ENCODE measurements at places on chromosomes 1 and 21.

DNA sequence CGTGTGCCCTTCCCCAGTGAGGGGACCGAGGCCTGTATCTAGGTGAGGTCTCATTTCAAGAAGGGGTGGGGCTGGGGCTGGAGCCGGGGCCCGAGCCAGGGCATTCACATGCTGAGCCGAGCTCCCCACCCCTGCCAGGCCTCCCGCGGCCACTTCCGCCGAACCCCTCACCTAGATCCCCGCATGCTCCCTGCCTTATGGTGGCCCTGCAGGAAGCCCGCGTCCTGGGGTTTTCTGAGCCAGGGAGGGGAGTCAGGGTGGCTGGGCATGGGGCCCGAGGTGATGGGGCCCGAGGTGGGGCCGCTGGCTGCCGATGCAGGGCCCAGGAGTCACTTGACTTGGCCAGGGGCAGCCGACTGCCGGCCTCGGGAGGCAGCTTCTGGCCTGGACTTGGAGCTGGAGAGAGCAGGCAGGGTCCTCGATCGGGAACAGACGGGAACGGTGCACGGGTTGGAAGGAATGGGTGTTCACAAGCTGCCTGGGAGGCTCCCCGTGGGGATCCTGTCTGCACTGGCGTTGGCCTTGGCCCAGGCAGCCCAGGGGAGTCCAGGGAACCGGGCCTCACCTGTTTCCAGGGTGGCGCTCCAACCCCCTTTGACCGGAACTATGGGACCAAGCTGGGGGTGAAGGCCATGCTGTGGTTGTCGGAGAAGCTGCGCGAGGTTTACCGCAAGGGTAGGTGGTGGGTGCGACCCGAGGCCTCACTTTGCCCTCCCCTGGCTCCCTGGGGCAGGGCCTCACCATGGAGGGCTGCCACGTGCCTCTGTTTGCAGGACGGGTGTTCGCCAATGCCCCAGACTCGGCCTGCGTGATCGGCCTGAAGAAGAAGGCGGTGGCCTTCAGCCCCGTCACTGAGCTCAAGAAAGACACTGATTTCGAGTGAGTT lies 13.6 kb downstream of the CFAP410 start:
- DNase-seq = no peak

GRCh38 chr1:94716965-94717364 lies 103.2 kb upstream of the SLC44A3 start:
- no peak for DNase-seq

- DNase-seq = no peak
Observed at GRCh38 chr1:216984536-216984935, 261.3 kb upstream of the ESRRG start.

DNA sequence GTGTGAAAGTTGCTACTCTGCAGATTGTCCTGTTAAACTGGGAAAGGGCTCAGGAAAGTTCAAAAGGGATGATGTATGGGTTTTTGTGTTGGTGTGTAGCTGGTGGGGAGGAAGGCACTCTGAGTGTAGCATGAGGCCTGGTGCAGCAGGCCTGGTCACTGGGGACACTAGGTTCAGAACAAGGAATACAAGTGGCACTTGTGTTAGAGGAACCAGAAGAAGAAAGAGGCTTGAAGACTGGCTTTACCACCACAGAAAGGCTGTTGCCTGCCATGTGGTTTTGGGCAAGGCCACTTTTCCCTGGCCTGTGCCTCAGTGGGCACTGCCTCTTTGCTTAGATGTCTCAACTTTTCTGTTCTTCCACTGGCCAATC lies 122.8 kb downstream of the NOS1AP start:
- DNase-seq = no peak

DNA sequence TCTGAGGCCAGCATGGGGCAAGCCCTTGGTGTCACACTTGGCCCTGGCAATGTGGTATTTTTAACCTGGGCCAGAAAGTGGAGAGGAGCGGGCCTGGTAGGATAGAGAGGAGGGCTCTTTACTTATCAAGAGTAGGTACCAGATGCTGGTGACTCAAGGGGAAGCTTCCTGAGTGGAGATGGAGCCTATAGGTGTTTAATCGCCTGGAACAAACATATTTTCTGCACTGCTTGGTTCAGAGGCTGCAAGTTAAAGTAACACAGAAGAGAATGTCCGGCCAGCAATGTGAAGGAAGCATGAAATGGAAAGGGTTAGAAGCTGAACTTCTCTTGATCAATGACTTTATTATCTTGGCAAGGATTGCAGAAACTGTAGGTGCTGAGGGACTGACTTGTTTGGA lies 74.3 kb downstream of the DDR2 start:
- no peak for DNase-seq

DNA sequence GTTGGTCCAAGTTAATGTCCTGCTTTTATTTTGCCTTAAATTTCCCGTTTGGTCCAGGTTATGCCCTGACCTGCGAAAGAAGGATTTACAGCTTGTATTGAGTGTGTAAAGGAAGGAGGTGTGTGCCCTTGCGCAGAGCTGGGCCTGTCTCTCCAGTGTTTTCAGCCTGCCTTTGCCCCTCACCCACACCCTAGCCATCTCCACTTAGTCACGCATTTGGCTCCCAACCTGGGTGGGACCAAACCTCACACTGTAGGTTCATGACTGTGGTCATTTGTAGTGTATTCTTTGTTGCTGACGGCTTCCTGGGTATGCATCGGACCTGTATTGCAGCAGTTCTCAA lies 572 bp upstream of the SRSF10 start:
- DNase-seq = no peak

GRCh38 chr1:1167841-1168450 lies 5.7 kb upstream of the TTLL10 start:
- no peak for DNase-seq

GRCh38 chr1:164610538-164611222 lies 51.7 kb downstream of the PBX1 start:
- DNase-seq = no peak

DNA sequence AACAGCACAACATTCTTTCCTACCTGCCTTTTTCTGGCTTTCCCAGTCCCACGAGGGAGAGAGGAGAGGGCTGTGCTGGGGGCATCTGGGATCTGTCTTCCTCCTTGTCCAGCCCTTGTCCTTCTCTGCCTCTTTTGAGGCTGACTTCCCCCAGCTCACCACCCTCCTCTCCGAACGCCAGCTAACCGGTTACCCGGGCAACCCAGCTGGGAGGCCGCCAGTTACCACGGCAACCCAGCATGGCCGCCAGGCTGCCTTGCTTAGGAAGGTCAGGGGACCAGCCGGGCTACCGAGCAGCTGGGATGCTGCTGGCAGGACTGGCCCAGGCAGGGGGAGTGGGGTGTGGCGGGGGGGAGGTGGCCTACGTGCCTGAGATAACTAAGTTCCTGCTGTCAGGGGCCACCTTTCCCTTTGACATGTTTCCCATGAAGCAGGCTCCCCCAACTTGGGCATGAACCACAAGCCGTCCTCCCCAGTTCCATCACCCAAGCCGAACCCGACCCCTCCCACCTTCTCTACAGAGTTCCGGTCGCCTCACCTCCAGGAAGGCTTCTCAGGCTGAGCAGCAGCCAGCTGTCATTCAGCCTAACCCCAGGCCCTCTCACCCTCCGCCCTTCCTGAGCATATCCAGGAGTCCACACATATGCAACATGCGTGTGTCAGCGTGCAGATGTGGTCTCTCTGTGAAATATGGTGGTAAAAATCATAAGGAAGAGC lies 8.7 kb downstream of the PLEKHA6 start:
- DNase-seq = no peak

- no peak for DNase-seq
Observed at GRCh38 chr1:55580845-55581332, 365.7 kb upstream of the USP24 start.

- no peak for DNase-seq
Observed at GRCh38 chr21:31225713-31226112, 118.3 kb downstream of the TIAM1 start.

Measured in activated CD8-positive, alpha-beta memory T cell treated with anti-CD3 and anti-CD28 coated beads for 1 hour (primary cell).